SK-N-SH (cell line): ENCODE measurements at places on chromosomes 1 and 21.

- DNase-seq, result no peak
These were observed 112.5 kb upstream of the PAXBP1 start for GRCh38 chr21:32884062-32884461.

DNA sequence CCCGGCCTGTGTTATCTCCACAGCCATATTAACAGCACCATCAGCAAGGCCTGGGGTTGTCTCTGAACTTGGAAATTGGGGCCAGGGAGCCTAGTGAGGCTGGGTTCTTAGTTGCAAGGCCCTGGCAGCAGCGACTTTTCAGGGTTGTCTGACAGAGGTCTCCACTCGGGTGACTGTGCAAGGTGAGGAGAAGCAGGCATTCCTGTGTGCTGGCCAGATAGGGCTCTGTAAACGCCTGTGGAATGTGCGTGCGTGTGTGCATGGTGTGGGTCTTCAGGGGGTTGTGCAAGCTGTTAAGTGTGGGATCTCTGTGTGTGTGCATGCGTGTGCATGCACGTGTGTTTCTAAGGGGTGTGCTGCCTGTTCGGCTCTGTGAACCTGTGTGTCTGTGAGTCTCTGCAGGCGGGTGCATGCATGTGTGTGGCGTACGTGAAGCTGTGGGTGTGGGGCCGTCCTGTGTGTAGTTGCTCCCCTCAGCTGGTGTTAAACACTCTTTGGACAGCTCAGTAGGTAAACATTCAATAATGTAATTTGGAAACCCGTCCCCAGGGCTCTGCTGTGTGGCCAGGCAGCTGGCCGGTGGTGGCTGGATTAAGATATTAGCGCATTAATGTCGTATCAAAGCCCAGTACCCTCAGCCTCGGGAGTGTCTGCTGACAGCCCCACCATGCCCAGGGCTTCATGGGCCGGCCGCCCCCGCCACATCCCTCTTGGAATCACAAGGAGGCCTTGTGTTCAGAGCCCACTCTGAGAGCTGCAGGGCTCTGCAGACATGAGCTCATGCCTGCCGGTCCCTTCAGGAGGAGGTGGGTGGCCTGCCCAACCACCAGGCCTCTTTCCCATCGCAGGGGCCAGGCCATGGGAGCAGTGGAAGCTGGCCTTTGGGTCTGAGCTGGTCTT, 189.9 kb downstream of the FOXD2 start:
- DNase-seq, result peak; percentile 55

- no peak for DNase-seq
These were observed 60.4 kb downstream of the FYB2 start for GRCh38 chr1:56758794-56759193.

GRCh38 chr21:26715878-26716506, 129.2 kb downstream of the ADAMTS1 start:
- peak; percentile 48 for DNase-seq

DNA sequence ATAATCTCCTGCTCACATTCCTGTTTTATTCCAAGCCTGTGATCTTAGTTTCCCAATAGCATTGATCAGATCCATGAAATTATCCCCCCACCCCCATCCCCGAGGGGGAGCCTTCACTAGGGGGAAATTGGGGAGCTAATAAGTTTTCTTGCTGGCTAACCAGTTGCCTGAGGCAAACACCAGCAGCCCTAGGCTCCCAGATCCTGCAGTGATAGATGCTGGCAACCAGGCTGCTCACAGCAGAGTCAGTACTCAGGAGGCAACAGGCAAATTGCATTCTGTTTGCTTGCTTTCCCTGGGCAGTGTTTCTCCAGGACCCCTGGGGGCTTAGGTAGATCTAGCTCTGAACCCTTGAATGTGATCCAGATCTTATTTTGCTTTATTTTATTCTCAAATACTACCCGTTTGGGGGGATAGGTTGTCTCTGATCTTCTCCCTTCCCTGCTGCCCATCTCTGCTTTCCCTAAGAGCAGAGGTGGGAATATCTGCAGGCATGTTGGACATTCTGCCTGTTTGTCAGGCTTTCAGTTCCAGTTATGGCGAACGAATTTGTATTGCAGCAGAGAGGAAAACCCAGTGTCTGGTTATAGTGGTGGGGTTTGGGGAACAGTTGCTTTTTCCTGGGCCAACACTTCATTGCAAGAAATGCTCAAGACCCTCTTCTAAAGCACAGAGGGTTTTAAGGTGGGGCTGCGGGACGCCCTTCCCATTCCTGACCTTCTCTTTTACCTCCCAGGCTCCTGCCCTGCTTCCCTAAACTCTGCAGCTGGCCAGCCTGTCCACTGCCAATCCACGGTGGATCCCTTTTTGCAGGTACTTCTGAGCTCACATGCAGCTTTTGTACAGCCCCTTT, 289.8 kb upstream of the PLXNA2 start:
- peak; percentile 24 for DNase-seq

DNA sequence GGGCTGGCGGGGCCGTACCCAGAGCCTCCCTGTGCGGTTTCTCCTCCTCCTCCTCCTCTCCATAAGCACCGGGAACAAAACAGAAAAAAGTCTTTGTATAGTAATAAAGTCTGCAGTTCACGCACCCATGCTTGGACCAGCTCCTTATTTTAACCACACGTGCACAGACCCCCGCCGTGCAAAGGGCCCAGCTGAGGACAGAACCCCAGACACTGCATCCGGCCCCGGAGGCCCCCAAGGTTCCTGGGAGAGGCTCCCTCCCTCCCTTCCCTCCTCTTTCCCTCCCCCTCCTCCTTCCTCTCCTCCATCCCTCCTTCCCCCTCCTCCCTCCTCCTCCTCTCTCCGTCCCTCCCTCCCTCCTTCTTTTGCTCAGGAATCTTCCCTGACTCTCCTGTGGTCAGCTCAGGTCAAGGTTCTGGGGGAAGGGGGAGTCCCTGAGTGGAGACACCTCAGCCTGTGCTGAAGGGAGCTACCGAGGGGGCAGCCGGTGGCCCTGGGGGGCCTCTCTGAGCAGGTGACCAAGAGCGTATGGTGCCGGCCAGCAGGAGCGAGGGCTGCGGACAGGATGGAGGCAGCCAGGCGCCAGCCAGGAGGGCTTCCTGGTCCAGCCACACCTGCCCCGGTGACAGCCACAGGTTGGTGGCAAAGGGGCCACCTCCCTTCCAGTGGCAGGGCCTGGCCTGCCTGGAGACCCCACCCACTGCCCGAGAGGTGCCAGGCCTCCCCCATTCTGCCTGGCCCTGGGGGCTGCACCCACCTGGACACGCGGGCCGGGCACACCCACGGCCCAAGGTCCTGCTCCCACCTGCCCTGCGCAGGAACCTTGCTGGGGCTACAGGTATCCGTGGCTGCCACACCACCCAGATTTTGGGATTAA, 3.2 kb upstream of the TTLL10 start:
- DNase-seq, result no peak

DNA sequence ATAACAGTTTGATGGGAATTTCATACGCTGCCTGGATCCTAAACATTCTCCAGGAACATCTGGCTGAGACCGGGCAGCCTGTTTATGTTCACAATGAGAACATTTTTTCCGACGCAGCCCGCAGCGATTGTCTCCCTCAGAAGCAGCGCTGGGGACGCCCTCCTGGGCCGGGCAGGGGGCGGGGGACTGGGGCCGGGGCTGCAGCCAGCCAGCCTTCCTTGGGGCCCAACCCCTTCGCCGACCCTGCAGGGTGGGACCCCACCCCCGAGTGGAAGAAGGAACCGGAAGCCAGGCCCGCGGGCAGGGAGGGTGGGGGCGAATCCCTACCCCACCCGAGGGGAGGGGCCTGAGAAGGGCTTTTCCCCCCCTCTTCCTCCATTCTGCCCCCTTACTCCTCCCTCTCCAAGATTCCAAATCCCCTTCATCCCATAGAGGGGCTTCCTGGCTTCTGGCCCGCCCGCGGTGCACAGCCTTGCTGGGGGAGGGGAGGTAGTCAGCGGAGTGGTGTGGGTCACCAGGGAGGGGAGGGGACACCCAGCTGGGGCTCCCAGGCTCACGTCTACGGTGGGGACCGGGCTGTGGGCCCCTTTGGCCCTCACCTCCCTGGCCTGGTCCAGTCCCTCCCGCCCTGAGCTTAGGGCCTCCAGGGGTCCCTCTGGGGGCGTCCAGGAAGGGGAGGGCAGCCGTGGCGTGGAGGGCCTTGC, 60.6 kb downstream of the WNT9A start:
- DNase-seq, result peak; percentile 84

- DNase-seq, result no peak
These were observed 232.3 kb upstream of the USP24 start for GRCh38 chr1:55447488-55447887.

GRCh38 chr1:67937651-67938050, 104.4 kb upstream of the GNG12 start:
- no peak for DNase-seq

DNA sequence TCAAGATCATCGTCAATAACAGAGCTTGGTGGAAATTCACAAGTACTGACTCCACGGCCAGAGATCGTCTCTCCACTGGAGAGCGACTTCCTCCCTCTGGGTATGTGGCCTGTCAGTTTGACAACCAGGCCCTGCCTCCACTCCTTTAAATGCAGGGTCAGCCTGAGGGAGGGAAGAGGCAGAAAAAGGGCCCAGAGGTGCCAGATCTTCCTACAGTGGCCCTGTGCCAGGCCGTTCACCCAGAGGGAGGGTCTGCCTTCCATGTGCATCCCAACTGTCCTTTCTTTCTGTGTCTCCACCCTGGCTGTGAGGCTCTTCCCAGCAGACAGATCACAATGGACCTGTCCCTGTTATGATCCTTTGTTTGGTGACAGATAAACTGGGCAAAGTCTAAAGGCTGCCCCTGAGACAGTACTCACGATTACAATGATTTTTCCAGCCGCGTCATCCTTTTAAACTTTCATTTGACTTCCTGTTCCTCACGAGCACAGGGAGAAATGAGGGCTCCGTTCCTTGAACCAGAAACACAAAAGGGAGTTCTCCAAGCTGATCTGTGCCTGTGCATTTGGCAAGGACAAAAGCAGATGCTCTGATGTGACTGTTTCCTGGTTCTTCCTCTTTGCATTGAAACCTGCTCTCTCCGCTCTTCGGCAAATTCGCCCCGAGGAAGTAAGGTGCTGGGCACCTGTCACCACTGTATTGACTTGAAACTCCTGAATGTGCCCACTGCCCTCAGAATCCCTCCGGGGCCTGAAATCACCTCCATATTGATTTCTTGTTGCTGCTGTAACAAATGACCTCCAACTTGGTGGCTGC, 126.7 kb downstream of the PGBD5 start:
- DNase-seq, result no peak

DNA sequence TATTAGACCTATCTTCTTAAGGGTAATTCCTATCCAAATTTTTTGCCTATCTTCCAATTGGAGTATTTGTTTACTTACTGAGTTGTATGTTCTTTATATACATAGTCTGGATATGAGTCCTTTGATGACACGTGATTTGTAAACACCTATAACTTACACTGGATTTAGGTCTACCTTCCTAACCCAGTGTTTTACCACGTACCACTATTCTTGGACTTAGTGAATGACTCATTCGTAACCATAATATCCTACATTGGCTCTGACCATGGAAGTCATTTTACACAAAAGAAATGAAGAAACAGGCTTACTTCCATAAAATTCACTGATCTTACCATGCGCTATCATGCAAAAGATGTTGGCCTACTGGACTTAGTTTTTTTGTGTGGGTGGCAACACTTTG, 23.9 kb upstream of the ZZZ3 start:
- no peak for DNase-seq
